ENCODE measurements at places on chromosomes 6 and 20.

DNA sequence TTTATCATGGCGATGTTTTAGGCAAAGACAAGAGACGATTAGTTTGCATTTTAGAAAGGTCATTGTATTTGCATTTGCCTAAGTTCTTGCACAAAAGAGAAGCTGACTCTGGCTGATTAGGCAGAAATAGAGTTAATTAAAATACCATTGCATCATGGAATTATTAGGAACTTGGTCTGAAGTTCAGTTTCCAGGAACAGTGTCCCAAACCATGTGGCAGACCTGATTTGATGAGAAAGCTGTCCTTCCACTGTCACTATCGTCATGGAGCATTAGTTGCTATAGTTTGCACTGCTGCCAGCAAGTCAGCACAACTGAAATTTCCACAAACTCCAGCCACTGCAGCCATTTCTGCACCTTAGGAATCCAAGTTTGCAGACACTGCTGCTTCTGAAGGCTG lies 24.3 kb upstream of the MCUR1 start:
- H3K4me3 ChIP-seq: no peak overlapping the region
- DNase-seq: no peak
- no peaks in the 10 kb centered on the region for H3K4me1 ChIP-seq
- H3K27me3 ChIP-seq: no peaks in the 10 kb centered on the region

DNA sequence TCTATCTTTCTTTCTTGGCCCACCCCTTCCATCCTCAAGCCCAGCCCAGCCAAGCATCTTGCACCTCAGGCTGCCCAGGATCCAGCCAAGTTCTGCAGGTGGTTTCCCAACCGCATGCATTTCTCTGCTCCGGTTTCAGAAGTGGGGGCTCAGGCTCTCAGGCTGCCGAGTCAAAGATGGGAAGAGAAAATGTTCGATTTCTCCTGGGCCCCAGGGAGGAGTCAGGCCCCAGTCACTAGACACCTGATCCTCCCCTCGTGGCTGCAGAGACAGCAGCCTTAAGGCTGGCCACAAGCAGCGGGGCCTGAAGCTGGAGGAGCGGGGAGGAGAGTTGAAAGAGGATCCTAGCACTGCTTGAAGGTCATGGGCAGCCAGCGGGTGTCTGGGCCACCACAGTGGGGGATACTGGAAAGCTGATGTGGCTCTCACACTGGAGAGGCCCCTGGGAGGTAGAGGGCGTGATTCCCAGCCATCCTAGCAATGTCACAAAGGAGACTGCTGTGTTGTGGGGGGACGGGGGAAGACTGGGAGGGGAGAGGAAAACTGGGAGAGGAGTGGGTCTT lies 42.2 kb upstream of the ZFAND3 start:
- no peaks in the 10 kb centered on the region for H3K4me1 ChIP-seq
- no peaks in the 10 kb centered on the region for H3K27me3 ChIP-seq
- no peak overlapping the region for H3K27ac ChIP-seq
- no peak overlapping the region for H3K4me3 ChIP-seq
- DNase-seq: no peak
- no peaks in the 10 kb centered on the region for H3K36me3 ChIP-seq

GRCh38 chr20:22577515-22578220 lies 6.7 kb downstream of the FOXA2 start:
- H3K4me1 ChIP-seq: no peaks in the 10 kb centered on the region
- DNase-seq: no peak
- no peak overlapping the region for H3K27ac ChIP-seq
- H3K36me3 ChIP-seq: no peaks in the 10 kb centered on the region

- H3K36me3 ChIP-seq: no peaks in the 10 kb centered on the region
- no peak overlapping the region for H3K4me3 ChIP-seq
- DNase-seq: no peak
- no peaks in the 10 kb centered on the region for H3K4me1 ChIP-seq
- H3K27me3 ChIP-seq: no peaks in the 10 kb centered on the region
- H3K27ac ChIP-seq: no peak overlapping the region
Measured at GRCh38 chr6:44608175-44608574, 220.7 kb downstream of the CDC5L start.

GRCh38 chr20:51028616-51029212 lies 5.8 kb upstream of the KCNG1 start:
- H3K27ac ChIP-seq: no peak overlapping the region
- no peak for DNase-seq
- H3K36me3 ChIP-seq: no peaks in the 10 kb centered on the region

GRCh38 chr20:761418-762381 lies 6.6 kb downstream of the SLC52A3 start:
- no peaks in the 10 kb centered on the region for H3K4me1 ChIP-seq
- no peaks in the 10 kb centered on the region for H3K36me3 ChIP-seq
- no peak for DNase-seq
